EH (cell line): ENCODE measurements at places on chromosomes 12 and 14.
A peak's percentile ranks its signal among the peaks of the same experiment; 100 is the strongest.

DNA sequence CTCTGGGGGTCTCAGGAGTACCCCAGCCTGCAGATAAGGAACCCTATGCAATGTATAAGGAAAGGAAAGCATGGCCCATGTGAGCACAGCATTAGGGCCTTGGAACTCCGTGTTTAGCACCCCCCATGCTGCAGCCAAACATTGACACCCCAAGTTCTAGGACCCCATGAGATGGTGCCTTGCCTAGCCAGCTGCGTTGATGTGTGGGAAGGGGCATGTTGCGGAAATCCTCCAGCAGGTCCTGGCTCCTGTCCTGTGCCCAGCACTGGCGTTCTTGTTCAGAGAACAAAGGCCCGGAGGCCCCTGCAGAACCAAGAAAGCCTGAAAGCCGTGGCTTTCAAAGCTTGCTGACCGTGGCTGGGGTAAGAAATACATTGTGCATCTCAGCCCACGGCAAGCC, 99.4 kb upstream of the DIO3 start:
- DNase-seq: no peak

DNA sequence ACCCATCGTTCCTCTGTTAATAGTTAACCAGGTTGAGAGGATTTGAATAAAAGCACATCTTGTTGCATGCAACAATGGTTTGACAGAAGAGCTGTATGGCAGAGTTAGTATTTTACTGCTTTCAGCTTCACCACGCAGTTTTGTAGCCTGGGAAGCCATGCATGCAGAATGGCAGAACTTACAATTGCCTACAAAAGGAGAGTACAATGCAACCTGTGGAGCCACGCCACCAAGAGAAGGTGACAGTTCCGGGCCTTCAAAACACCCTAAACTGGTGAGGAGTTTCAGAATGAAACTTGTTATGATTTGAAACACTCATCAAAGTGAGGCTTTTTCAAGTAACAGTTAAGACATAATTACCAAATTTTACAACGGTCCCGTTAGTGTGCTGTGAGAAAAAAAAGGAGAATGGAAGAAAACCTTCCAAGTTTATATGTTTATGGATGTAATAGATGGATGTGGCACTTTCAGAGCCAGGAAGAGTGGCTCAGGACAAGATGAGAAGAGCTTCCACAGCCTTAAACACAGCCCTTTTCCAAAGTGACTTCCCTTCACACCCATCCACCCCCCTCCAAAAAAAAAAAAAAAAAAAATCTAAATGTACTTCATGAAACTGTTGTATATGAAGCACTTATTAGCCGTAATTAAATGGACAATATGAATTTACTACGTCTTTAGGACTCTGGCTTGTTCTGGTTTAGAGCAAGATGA, 158.7 kb downstream of the EGLN3 start:
- no peak for DNase-seq

DNA sequence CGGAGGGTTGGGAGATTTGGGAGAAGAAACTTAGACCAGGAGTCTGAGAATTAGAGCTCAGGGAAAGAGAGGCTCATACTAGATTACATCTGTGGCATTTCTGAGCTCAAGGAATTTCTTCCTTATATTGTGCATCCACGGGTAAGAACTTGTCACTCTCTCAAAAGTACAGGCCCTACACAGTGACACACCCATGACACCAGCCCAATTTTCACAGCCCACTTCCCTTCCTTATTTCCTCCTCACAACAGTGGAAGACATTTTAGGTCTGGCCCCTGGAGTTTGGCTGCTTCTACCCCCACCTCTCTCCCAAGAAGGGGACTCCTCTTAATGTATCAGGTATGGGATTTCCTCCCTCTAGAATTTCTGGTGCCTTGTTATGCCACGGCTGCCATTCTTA, 9.2 kb upstream of the ZNF385A start:
- no peak for DNase-seq

GRCh38 chr14:102731871-102732800, 45.1 kb upstream of the TRAF3 start:
- DNase-seq: no peak

DNA sequence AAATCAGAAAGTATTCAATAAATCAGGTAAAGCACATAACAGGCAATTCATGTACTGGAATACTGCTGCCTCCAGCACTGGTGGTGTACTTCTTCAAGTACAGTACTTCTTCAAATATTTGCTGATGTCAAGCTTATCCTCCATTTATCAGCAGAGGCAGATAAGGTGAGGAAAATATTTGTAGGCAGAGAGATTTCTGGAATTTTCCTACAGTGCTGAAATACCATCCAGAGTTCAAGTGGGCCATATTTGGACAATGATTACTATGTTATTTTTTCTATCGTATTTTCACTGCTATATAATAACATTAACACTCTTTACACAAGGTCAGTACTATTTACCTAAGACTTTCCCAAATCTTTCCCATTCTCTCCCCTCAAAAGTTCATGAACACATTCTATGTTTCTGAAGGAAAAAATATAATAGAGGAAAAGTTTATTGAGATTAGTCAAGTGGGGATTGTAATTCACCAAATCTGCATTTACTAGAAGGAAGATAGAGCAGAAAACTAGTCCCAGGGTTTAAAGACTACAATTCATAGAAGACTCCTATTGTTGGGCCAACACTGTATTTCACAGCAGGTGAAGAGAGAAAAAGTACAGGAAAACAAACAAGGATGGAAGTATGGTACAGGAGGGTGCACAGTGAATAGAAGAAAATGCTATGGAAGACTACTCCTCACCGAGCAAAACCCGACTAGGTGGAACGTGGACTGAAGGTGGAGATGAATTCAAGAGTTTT, 141.1 kb downstream of the PAWR start:
- DNase-seq: peak; percentile 48

GRCh38 chr14:95784137-95784536, 70.2 kb upstream of the TCL1A start:
- peak; percentile 54 for DNase-seq

DNA sequence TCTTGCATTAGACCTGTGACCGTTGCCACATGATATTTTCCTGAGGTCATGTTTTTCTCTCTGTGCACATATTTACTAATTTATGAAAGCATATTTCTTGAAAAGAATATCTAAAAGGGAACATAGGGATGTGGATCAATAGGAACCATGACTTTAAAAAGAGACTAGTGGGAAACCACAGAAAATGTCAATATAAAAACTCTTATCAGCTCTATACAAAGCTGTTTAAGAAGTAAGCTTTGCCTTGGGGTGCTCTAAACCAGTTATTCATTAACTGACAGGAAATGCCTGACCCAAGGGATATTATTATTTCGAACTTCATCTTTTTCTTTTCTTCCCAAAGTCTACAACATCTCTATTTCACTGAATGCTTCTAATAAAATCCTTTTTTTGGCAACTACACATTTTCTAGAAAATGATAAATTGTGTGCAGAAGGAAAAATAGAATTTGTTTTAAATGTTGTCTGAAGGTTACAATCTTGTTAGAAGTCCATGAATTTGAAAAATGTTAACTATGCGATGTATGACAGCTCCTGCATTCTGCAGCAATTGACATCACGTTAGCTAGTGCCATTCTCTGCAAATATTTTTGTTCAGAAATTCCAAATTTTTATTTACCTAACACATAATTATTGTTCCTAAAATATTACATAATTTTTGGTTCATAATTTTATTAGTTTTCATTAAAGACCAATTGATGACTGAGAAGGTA, 345.0 kb downstream of the SLC16A7 start:
- DNase-seq: peak; percentile 37

DNA sequence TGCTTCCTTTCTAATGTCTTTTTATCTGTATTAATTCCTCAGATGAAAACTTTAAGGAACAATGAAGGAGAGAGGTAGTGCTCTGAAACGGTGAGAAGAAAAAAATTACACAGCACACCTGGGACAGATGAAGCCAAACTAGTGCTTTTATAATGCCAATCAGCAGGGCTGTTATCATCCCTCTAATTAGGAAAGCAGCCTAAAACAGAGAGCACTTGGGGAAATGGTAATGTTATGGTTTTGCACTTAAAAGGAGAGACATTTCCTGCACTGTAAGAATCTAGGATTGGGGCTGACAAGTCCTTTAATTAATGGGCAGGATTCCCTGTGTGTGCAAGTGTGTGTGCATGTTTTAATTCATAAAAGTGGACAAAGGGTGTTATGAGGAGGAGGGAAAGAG, 4.8 kb upstream of the LMO3 start:
- DNase-seq: no peak

GRCh38 chr14:88079624-88080023, 74.7 kb downstream of the GPR65 start:
- DNase-seq: no peak
